ENCODE measurements at places on chromosomes 3 and 15.

- DNase-seq: no peak
Measured at GRCh38 chr3:100811779-100812507, 102.6 kb downstream of the TFG start.

DNA sequence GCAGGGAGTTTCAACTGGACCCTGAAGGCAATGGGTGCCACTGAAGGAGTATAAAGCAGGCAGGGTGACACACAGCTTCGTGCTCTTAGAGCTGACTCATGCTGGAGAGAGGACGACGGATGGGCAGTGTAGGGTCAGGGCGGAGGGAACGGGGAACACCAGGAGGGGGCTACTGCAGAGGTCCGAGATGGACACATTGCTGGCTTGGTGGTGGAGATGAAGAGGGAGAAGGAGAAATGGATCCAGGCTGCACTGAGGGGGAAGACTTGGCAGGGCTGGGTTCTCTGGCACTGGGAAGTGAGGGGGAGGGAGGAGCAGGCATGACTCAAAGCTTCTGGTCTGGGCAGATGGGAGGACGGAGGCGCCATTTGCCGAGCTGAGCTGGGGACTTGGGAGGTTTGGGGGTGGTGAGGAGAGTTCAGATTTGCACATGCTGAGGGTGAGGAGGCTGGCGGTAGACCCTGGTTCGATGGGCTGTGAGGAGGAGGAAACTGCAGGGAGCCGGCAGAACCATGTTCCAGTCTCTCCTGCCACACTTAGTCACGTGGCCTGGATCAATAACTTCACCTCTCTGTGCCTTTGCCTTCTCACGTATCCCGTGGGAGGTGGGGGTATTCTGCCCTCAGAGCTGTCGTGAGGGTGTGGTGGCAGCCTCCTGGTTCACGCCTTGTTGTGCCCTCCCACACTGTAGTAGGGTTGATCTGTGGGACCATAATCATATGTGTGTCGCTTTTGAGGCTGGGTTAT, 4.6 kb upstream of the KCTD6 start:
- no peak for DNase-seq

GRCh38 chr3:180290300-180290699, 253.6 kb upstream of the PEX5L start:
- DNase-seq: no peak

DNA sequence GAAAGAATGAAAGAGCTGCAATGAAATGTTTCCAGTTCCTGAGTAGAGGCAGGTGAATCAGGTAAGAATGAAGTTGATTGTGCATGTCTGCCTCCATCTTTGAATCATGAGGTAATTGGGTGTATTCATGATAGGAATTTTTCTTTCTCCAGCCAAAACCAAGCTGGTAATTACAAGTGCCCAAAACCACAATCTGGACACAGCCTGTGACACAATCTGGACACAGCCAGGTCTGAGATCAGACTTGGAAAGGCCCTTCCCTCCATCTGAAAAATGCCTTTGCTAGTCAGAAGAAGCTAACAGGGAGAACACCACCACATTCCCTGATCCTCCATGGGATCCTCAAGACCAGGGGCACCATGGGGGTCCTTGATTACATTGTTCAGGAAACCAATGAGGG, 338.5 kb upstream of the THBS1 start:
- DNase-seq: no peak

- DNase-seq: peak; percentile 37
Measured at GRCh38 chr15:78103406-78104118, 11.2 kb downstream of the SH2D7 start.

DNA sequence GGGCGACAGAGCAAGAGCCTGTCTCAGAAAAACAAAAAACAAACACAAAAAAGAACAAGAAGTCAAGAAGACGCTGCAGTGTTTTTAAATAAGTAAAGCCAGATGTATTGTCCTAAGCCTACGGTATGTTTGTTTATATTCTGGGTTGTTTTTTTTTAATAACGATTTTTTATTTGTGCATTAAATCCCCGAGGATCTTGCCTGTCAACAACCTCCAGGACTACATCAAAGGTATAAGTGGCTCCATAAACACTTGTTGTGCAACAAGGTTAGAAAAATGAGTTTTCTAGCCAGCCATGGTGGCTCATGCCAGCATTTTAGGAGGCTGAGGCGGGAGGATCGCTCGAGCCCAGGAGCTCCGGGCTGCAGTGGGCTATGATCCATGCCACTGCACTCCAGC, 26.1 kb downstream of the ITGB5 start:
- DNase-seq: no peak

DNA sequence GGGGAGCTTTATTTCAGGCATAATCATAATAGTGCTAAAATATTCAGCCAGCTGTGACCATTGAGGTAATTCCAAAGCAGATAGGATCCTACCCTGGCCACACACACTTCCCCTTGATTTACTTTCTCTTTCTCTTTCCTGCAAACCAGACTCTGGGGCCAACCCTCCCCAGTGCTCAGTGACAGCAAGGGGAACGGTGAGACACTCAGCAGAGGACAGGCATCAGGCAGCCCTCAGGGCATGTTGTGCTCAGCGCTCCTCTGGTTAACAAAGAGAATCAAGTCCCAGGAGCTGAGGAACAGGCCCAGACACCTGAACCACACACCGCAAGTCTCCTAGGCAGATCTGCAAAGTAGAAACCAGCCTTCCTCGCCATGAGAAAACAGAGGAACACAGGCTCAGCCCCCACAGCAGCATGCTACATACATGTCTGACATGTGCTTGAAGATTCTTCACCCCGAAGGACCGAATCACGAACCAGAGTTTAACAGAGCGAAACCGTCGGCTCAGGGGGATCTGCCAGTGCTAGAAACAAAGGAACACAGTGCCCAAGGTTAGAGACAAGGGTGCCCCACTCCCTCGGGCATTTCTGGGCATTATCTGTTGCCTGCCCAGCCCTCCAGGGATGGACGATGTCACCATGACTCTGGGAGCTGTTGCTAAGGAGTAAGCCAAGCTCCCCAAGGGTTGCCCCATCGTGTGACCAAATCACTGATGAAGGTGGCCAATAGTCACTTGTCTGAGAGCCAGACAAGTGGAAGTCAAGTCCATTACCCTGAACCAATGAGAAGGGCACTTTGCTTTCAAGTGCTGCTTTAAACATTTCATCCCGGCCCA, 17.5 kb downstream of the HDC start:
- DNase-seq: no peak

DNA sequence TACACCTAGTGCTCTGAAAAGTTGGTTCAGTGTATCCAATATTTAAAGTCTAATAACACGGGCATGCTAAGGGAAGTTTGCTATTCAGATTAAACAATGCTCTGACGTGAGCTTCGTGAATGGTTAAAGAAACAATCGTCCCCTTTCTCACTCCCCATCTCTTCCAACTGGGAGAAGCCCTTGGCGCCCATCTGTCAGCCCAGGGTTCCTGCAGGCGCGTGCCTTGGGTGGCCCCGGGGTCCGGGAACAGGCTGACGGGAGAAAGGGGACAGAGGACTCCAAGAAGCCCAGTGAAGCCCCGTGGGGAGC, 413 bp downstream of the SEC22C start:
- DNase-seq: no peak

GRCh38 chr3:4581920-4582611, 88.9 kb downstream of the ITPR1 start:
- no peak for DNase-seq
